ENCODE measurements at places on chromosomes 11 and 22.

DNA sequence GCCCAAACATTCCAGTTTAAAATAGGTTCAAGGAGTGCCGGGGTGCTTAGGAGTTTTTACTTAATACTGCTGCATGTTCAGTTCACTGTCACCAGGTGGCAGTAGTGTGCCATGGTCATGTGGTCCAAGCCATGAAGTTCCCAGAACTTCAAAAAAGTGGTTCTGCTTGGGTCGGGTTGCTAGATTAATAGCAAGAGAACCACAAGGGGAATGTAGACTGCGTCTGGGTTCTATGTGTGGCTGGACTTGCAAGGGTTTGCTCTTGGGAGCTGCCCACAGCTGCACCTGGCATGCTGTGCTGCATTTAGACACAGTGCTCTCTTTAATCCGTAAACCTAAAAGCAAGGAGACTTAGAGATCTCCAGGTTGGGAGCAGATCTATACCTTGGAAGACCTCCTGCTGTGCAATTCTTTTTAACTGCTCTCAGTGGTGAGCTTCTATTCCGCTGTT lies 6.5 kb upstream of the SPON1 start:
- peak; percentile 61 for DNase-seq

DNA sequence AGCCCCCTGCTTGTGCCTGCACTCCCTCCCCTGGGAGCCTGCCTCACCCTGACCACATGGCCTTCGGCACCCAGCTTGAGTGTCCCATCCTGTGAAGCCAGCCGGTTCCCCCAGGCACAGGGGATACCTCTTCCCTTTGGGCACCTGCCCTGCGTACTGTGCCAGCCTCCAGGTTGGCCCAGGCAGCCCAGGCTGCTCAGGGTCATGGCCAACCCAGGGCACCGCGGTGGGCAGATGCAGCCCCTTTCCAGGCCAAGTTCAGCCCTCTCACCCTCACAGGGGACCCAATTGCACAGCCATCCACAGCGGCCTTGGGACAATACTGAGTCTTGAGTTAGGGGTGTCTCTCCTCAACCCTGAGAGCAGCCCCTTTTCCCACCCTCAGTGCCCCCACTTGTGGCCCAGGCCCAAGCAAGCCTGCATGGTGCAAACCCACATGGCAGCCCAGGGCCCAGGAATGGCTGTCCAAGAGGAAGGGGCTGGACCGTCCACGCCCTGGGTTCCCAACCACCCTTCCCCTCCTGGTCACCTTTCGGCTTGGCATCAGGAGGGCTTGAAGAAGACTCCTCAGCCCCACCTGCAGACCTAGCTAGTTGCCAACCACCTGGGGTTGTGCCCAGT lies 87.7 kb downstream of the CDKN1C start:
- DNase-seq = peak; percentile 3

DNA sequence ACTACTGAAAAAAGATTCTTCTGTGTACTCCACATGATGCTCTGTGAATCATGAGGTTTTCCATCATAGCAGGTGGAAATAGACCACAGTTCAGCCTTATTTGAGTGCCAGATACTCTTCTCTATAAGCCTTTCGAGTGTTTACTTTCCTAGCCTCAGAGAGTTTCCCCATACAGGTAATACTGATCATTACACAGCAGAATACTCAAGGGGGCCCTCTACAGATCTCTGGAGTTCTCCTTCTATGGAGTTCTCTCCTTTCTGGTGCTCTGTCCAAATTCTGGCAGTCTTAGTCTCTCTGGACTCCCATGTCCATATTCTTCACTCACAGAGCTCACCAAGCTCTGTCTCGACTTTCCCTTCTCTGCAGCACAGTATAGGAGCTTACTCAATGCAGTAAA lies 175.7 kb upstream of the CARD18 start:
- no peak for DNase-seq

DNA sequence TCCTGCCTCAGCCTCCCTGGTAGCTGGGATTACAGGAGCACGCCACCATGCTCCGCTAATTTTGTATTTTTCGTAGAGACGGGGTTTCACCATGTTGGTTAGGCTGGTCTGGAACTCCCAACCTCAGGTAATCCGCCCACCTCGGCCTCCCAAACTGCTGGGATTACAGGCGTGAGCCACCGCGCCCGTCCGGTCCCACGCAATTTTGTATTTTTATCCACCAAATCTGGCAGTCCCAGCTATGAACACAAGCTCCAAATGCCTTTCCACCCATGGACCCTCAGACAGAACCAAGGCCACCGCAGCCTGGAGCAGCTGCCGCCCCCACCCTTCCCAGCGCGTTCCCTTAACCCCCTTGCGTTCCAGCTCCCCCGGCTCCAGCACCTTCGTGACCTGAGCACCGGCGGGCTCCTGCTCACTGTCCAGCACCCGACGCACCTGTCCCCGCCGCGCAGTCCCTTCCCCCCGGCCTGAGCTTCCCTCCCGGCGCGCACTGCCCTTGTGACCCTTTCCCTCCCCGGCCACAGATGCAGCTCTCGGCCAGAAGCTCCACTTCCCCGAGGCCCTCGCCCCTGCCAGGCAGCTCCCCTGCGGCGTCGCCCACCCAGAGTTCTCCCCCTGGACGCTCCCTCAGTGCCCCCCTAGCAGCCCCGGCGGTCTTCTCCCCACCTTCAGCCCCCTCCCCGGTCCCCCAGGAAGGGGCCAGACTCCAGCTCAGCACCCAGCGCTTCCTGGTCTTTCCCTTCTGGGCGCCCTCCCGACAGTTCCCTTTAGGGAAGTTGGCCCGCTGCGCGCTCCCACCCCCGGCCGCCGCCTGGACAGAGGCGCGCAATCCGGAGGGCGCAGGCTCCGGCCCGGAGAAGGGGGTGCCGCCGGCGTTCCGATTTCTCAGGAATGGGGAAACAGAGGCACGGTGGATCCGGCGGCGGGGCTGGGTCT lies 5.6 kb upstream of the ZBED4 start:
- no peak for DNase-seq

- DNase-seq = peak; percentile 73
Measured at GRCh38 chr11:128686745-128687177, 7.1 kb upstream of the FLI1 start.

- no peak for DNase-seq
Measured at GRCh38 chr11:78925387-78925786, 350.7 kb upstream of the NARS2 start.

DNA sequence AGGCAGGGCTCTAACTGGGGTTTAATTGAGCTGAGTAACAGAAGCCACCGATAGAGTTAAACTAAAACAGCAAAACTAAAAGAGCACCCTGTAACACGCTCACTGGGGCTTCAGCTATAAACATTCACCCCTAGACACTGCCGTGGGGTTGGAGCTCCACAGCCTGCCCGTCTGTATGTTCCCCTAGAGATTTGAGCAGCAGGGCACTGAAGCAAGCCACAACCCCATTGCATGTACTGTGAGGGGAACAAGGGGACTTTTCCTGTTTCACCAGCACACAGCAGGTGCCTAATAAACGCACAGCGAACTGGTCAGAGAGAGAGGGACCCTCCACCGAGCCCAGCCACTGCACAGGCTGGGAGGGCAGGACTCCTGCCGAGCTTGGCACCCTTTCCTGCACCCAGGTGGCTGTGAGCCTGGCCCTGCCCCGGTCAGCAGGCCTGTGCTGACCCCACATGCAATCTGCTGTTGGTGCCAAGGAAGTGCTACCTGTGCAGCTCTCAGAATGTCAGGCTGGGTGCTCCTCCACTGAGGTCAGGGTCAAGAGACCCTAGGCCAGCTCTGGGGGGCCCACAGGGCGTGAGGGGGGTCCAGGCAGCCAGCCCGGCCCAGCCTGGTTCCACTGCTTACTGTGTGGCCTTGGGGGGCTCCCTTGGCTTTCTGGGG lies 31.9 kb downstream of the RTN4R start:
- no peak for DNase-seq

DNA sequence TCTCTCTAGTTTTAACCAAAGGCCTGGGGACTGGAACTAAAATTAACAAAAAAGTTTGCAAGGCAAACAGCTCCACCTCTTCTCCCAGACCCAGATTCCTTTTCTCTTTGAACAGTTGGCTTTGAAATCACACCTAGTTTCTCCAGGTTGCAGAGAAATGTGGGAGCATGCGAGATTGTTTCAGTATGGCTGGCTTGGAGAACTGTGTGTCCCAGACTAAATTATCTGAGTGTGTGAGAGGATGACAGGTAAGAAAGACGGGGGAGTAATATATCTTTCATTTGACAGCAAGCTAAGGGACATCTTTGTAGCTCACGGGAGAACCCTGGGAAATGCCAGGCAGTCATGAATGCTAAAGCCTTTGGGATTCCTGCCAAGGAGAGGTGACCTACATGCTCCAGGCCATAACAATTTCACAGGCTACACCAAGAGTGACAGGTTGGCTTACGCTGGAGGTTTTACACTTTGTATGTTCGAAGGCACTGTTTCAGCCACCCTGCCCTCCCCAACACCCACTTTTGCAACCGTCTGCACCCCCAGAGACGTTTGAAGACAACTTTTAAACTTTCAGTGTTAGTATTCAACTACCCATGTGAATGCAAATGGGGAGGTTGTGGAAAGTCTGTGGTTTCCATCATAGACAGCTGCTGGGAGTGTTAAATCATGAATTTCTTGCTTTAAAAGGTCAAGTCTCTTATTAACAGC lies 109.3 kb upstream of the SNX19 start:
- no peak for DNase-seq

DNA sequence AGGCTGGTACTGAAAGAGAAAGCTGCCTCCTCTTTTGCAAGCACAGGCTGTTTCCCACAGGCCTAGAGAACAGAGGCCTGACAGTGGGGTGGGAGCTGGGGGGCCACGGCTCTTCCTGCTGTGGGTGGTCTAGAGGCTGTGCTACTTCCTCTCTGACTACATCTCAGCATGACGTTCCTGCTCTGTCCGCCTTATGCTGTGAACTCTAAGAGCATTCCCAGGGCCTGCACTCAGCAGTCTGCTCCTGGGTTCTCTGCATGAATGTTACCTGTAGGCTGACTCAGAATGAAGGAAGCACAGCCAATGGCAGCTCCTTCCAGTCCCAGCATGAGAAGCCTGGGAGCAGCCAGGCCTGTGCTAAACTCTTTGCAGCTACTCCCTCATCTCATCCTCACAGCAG lies 534.3 kb downstream of the NTM start:
- no peak for DNase-seq

- DNase-seq = no peak
Measured at GRCh38 chr11:80841675-80842074, 1400.8 kb upstream of the TENM4 start.

DNA sequence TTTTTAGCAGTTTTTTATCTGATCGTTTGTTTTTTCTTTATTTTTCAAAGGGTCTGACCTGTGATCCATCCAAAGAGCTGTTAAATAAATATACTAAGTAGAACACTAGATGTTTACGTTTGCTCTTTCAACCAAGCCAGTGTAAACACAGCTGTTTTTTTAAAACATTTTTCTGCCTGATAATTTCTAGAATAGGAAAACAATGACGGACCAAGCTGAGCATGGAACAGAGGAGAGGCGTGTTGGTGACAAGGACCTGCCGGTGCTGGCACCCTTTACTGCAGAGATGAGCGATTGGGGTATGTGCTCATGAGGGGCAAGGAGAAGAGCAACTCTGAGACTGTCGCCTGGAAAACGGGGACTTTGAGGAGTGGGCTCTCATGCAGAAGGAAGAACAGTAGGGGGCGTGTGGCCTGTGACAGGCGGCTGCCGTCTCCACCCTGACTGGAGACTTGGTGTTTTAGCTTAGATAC lies 28.6 kb upstream of the PANX2 start:
- no peak for DNase-seq

DNA sequence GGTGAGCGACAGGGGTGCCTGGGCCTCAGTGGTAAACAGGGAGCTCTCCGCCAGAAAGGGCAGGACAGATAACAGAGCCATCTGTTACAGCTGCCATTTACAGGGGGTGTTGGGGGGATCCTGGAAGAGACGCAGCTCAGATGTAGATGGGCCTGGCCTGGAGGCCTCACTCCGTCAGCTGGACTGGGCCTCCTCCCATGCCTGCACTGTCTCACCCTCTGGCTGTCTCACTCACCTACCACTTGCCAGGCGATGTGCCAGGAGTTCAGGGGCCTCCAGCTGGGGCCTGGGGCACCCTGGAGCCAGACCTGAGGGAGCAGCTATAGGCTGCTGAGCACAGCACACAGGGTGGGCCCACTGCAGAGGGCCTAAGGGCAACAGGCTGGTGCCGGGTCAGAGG lies 16.3 kb upstream of the SUSD2 start:
- DNase-seq = no peak

GRCh38 chr11:16456366-16456765 lies 100.0 kb upstream of the SOX6 start:
- no peak for DNase-seq

GRCh38 chr22:17664414-17665055 lies 26.0 kb downstream of the BCL2L13 start:
- no peak for DNase-seq

DNA sequence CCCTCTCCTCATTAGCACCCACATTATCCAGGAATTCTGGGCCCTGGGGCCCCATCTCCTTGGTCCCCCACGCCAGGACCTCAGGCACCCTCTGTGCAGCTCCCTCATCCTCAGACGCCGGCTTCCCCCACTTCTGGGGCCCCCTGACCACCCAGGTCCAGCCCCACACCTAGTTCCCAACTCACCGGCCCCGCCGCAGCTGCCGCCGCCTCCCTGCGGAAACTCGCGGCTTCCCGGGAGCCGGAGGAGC lies at the start of gene PCSK7:
PCSK7 (minus strand) TSS at position 232 of the 250 bp plus-strand sequence. CDS start 2,229 bp downstream, outside the sequence.
- no peak for DNase-seq

DNA sequence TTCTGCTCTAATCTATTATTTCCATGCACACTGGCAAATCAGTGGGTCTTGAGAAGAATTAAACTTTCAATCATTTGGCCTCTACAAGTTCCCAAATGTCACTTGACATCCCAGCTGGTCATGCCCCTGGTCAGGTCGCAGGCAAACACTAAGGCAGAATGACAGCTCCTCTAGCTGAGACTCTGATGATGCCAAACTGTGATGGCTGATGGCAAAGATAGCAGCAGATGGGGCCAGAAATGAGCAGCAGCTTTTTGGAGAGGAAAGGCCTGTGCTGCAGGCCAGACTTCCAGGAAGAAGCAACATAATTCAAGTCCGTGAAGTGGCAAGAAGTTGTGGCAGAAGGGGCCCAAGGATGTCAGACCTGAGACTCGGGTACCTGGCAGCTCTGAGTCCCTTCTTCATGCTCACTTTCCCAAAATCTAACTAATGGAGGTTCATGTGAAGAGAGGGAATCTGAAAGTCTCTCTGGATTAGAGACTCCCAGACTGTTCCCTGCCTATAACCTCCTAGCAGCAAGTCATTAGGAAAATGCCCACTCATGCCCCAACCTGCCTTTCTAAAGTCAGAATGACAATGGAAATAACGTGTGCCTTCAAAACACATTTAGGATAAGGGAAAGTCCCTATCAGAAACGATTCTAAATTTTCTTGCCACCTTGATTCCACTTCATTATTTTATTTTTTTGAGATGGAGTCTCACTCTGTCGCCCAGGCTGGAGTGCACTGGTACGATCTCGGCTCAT lies 9.4 kb upstream of the PMM1 start:
- no peak for DNase-seq

DNA sequence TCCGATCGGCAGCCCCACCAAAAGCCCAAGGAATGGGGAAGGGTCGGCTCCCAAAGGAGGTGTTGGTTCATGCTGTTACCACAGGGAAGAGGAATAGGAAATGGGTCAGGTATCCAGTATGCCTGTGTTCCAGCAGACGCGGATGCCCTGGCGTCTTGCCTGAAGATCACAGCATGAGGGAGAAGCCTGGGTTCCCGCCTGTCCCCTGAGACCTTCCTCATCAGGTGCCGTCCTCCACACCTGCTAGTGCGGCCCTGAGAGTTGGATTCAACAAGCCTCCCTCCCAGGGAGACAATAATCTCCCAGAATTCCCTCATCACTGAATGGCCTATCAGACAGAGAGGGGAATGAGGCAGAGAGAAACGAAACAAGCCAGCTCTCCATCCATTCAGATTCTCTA lies 92.2 kb downstream of the SPATA19 start:
- no peak for DNase-seq

Measured in CD8-positive, alpha-beta T cell (primary cell).